ENCODE measurements at places on chromosomes 4 and X.

DNA sequence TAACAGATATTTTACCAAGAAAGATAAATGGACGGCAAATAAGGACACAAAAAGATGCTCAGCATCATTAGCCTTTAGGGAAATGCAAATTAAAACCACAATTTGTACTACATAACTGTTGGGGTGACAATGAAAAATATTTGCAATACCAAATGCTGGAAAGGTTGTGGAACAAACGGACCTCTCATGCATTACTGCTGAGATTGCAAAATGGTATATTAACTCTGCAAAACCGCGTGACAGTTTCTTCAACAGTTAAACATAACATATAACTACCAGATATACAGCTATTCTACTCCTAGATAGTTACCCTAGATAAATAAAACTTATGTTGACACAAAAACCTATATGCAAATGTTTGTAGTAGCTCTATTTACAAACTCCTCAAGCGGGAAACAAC is 6.3 kb upstream of the OTC start:
- DNase-seq: no peak

- no peak for DNase-seq
Measured at GRCh38 chr4:18937746-18938145, 916.2 kb upstream of the LCORL start.

DNA sequence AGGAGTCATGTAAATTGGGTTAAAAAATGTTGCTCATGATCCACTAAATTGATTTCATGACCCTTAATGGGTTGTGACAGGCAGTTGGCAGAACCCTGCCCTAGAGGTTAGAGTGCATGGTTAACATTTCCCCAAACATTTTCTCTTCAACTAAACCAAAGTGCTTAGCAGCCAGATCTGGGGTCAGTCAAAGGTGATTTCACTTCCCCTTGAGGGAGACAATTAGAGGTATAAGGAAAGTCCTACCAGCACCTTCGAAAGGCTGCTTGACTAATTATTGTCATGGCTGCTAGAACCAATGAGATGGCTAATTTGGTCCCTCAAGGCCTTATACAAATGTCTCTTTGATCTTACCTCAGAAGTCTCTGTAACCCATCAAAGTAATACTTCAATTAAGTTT is 30.9 kb upstream of the INTS6L start:
- DNase-seq: no peak

DNA sequence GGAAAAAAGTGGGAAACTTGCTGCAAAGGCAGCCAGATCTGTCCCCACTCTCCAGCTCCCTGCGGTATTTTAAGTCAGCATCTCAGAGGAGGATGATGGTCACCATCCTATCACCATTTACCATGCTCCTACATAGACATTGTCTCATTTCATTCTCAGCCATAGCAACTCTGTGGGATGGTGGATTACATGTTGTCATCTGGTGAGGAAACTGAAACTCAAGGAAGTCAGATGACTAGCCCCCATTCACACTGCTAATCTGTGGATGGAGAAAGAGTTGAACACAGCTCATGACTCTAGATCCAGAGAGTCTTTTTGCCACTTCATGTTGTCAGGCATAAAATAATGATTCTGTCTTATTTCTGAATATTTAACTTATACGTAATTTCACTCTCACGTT is 323.5 kb downstream of the PTTG2 start:
- no peak for DNase-seq

GRCh38 chrX:56308726-56309125 is 76.6 kb downstream of the KLF8 start:
- DNase-seq: no peak

- no peak for DNase-seq
Measured at GRCh38 chr4:173237762-173238161, 69.2 kb downstream of the GALNT7 start.

GRCh38 chr4:85777908-85778631 is 303.1 kb downstream of the ARHGAP24 start:
- DNase-seq: no peak

GRCh38 chr4:11474146-11474545 is 45.5 kb upstream of the HS3ST1 start:
- no peak for DNase-seq

DNA sequence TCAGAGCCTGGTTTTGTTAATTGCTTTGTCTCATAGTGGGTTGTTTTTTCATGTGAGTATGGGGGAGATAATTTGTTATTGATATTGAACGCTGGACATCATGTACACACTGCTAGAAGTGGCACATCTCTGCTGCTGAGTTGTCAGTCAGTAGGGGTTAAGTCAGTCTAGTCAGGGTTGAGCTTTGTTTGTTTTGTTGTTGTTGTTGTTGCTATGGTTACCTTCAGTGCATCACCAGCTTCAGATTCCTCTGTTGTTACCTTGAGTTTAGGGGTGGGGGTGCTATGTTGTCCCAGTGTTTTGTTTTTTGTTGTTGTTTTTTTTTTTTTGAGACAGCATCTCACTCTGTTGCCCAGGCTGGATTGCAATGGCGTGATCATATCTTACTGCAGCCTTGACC is 9.9 kb downstream of the YIPF6 start:
- DNase-seq: no peak

DNA sequence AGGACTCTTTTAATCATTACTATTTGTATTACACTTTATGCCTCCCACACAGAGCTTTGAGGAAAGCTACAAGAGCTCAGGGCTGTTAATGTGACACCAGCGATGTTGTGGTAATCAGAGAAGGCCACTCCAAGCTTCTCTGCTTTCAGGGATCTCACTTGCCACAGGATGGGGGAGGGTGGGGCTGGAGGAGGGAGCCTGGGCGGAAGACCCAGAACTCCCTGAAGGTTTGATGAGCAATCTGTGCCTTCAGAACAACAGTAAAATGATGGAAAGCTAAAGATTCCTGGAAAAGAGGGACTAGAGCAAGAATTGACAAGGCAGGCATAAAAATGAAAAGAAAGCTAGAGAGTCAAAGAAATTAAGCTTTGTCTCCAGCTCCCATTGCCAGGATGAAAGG is 75.6 kb downstream of the MAML3 start:
- no peak for DNase-seq

GRCh38 chr4:112951362-112952312 is 97.8 kb upstream of the ANK2 start:
- DNase-seq: no peak

DNA sequence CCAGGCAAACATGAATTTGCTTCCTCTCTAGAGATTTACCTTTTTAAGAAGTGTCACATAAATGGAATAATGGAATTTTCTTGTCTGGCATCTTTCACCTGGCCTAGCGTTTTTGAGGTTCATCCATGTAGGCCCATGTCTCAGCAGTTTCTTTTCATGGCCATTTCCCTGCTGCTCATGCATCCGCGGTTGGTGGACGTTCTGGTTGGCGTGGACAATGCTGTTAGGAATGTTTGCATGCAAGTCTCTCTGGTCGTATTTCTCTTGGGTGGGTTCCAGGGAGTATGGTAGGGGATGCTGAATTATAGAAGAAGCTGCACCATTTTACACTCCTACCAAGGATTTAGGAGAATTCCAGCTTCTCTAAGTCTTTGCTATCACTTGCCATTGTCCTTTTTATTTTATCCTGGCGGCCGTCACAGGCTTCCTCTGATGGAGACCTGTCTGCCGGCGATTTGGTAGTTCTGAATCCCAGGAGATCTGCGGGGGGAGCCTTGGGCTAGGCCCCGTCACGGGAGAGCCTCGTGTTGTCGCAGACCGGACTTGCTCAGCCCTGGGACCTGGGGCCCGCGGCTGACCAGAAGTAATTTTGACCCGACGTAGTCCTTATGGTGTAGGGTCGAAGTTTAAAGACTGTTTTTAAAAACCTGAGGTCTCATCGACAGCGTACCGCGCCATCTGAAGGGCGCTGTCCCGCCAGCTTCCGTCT is 56.9 kb upstream of the TADA2B start:
- no peak for DNase-seq

DNA sequence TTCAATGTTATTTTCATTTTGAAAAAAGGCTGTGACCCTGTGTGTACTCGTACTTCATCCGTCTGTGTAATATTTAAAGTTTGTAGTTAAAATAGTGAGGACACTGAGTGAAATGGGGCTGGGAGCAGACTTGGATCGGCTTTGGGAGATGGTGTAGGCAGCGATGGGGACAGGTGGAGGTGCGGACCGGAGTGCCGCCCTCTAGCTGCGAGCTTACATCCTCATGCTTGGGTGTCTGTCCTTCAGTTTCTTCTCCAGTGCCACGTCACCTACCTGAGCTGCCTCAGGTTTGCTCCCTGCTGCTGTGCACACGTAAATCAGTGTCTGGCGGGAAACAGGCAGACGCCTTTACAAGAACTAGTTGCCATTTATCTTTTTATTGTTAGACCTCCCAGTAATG is 146.1 kb downstream of the GPR143 start:
- DNase-seq: no peak

DNA sequence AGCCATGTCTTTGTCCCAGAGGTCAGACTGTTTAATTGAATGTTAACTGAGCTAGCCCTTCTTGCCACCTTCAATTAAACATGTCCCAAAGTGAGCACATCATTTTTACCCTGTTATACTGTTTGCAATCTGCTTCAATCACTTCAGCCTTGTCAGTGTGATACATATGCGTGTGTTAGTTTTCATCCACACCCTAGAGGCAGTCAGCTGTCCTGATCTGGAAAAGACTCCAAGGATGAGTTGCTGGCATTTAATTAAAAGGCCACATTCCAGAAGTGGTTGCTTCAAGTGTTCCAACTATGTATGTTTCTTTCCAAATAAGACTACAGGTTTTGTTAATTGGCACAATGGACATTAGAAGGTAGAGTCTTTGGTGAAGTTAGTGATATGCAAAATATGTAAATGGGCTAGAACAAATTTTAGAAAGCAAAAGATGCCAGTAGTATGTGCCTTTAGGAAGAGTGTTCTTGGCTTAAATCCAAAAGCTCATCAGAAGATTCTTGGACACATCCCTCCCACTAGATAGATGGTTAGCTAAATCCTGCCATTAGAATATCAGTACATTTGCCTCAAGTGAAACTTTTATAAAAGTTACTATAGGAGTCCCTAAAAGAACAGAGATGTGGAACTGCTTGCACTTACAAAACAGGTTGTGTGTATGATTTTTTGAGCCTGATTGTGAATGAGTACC is 79.5 kb upstream of the SLIT2 start:
- no peak for DNase-seq

DNA sequence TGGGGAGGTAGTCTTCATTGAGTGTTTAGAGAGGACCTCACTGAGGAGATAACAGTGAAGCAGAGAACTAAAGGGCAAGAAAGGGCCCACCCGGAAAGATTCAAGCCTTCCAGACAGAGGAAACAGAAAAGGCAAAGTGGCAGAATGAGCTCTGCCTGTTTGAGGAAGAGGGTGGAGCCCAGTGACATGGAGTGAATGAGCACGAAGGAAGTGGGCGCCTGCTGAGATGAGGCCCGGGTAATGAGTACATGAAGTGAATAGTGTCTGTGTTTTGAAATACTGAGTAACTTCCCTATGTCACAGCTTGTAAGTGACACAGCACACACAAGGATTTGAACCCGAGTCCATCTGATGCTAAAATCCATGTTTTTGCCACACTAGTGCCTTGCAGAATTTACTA is 32.5 kb upstream of the TLR2 start:
- peak; percentile 13 for DNase-seq

DNA sequence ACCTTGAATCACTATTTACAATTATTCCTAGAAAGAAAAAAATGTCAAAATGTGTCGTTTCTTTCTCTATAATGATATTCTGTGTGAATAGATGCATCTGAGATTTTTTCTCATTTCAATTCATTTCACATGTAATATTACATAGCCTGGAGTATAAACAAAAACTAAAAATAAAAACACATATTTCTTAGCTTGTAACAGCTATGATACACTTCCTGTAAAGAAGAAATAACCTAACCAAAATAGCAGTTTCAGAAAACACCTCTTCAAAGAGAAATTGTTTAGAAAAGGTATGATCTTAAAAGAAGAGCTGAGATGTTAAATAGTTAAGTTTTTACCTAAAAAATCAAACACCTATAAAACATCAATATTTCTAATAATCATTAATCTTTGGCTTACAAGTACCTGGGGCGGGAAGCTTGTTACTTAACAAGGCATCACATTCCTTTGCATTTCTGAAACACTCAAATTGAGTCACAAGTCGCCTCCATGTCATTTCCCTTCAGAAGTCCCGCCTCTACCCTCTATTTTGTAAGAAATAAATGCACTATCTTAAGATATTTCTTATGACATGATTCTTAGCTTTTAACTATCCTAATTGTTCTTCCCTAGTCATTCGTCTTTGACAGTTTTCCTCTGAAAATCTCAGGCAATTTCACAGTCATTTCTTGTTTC is 76.5 kb downstream of the PCDH18 start:
- DNase-seq: no peak

- DNase-seq: no peak
Measured at GRCh38 chr4:69823481-69824186, 36.3 kb downstream of the SULT1E1 start.

GRCh38 chr4:153004081-153004850 is 68.1 kb downstream of the FHDC1 start:
- DNase-seq: no peak

DNA sequence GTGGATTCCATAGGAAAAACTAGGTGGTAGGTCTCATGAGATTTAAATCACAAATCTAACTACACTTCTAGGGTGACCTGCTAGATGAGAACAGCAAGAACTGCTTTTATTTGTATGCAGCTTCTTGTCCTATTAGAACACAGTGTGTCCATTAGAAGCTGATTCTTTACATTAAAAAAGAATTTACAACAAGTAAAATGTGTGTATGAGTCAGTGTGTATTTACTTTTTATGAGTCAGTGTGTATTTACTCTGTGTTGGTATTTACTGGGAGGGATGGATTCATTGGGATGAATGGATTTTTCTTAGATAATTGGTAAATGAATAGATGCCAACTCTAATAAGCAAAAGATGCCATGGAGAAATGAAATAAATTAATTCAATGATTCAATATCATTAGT is 40.6 kb upstream of the XPNPEP2 start:
- no peak for DNase-seq

DNA sequence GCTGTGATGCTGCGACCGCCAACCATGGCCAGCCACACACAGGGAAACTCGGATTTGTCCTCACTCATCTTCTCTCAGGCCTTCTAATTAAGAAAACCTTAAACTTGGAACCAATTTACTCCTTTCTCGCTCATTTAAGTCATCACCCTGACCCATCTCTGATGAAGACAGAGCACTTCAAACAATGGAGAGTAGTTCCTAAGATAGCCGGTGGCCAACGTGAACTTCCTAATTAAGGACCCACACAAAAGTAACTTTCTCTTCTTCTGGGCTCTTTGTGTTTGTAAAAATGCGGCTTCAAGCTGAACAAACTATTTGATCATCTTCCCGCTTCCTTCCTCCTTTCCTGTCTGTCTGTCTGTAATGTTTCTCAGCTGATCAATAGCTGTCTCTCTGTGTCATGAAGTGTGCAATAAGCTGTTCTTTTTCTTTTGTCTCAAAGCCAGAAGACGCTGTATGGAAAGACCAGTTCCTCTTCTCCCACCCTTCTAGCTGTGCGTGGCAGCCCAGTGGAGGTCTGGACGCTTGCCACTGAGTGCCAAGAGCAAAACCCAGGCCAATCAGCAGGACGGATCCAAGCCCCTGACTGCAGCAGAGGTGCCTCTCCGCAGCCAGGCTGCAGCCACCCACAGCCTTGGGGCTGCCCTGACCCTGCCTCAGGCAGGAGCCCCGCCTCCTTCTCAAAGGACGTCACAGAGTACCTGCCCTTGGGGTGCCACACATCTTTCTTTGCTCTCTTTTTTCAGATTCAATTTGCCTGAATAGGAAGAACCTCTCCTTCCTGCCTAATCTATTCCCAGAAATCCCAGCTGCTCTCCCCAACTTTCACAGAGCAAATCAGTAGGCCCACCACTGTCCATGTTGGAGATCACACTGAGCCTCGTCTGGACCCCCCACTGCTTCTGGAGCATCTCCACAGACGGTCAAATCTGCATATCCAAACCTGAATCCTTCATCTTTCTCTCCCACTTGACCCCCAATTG is 59.3 kb downstream of the MAML3 start:
- DNase-seq: no peak

GRCh38 chr4:189090174-189090814 is 850.4 kb upstream of the FRG1 start:
- no peak for DNase-seq

All from activated CD4-positive, CD25-positive, alpha-beta regulatory T cell treated with anti-CD3 and anti-CD28 coated beads, Interleukin-2, amount 50 U/mL, for 16 hours (primary cell).